Activated CD8-positive, alpha-beta memory T cell treated with anti-CD3 and anti-CD28 coated beads, Interleukin-2, amount 50 U/mL, for 48 hours (primary cell): ENCODE measurements at places on chromosomes 3 and 15.
A peak's percentile ranks its signal among the peaks of the same experiment; 100 is the strongest.

DNA sequence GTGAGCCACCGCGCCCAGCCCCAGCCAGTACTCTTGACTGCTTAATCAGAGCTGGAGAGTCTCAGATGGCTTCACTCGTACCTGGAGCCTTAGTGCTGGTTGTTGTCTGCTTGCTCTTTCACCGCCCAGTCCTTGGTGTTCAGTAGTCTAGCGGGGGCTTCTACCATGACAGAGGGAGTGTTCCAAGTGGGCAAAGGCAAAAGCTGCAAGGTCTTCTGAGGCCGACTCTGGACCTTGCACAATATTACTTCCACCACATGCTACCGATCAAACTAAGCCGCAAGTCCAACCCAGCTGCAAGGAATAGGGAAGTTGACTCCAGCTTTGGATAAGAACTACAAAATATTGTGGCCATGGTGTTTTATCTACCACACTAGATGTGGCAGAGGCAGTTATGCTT is 6.6 kb downstream of the PARL start:
- DNase-seq = no peak

DNA sequence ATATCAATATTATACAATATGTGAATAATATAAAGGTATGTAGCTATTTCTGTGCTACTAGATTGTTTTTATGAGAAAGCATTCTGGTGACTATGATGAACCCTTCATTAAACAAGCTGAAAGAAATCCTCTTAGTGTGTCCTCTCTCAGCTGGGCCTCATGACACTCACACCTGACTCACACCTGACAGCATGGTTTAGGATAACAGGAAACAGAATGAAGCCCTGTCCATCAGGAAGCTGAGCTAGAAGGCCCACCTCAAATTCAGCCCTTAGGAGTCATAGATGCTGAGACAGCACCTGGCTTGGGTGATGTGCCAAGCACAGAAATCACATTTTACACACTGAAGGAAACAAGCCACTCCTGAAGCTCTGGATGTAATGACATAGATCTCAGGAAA is 30.8 kb downstream of the CHCHD4 start:
- DNase-seq = no peak

- DNase-seq = no peak
Observed at GRCh38 chr15:95734422-95735316, 595.8 kb upstream of the NR2F2 start.

GRCh38 chr15:64610257-64610919 is 150.0 kb downstream of the ZNF609 start:
- DNase-seq = peak; percentile 25
